ENCODE measurements at places on chromosomes 5 and 9. TPM values are rescaled to one million over a fixed set of nuclear protein-coding genes. Genes with fewer than 3 reads are reported as not detected.
A peak's percentile ranks its signal among the peaks of the same experiment; 100 is the strongest.

GRCh38 chr5:112996830-112997374 lies 20.3 kb downstream of the DCP2 start:
- DNase-seq, result no peak

DNA sequence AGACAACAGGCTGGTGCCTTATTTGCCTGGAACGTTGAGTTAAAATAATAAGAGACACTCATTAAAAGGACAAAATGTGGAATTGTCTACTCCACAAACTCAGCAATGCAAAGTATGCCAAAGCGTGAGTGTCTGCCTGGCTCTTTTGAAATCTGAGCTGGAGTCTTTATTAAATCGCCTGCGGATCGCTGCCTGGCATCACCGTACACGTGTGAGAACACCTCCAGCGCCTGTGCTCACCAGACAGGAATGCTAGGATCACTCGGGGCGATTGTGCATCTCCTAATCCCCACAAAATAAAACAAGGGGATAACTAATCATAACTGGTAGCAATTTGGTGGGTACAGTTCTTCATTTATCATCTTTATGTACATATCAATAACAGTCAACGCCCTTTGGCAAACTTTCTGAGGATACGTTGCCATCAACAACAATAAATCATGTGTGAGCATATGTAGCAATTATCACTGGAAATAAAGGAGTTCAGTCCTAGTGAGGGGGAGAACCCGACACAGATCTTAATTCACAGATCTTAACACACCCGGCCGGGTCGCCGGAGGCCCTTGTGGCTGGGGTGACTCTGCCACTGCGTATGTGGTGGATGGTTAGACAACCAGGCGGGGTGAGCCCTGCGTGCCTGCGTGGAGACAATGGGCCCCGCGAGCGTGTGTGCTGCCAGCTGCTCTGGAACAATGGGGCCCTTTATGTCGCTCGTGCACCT lies 284.9 kb upstream of the IRX1 start:
- DNase-seq, result no peak

- DNase-seq, result peak; percentile 74
These were observed 16.5 kb downstream of the GRXCR2 start for GRCh38 chr5:145856285-145856818.

DNA sequence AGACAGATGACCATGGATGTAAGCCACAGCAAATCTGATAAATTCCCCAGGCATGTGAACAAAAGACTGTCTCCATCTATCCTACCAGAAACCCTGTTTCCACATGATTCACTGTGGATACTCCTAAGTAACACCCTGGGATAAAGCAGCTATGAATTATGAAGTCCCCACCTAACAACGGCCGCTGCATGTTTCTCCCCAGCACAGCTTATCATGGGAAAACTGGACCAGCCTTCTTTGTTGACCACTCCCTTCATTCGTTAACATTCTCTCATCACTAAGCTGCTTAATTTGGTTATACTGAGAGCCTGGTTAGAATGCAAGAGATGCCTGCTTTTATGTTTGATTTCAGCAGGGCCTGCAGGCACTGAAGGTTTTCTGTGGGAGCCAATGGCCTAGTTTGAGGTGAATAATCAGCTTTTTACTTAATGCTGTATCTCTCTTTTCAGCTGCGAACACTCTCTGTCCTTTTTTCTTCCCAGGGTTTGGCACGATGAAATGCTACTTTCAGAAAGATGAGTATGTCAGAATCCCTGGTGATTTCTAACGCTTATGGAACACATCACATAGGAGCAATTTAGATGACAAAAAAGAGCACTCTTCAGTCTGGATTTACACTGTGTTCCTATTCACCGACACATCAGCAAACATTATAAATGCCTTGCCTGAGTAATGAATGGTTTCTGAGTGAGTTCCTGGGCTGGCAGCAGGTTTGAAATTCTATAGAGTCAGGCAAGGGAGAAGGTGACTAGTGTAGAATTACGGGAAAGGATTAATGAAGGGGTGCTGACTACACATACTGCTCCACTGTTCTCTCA lies 318.4 kb upstream of the ZNF608 start:
- no peak for DNase-seq

GRCh38 chr9:19914044-19914443 lies 125.2 kb upstream of the SLC24A2 start:
- no peak for DNase-seq

DNA sequence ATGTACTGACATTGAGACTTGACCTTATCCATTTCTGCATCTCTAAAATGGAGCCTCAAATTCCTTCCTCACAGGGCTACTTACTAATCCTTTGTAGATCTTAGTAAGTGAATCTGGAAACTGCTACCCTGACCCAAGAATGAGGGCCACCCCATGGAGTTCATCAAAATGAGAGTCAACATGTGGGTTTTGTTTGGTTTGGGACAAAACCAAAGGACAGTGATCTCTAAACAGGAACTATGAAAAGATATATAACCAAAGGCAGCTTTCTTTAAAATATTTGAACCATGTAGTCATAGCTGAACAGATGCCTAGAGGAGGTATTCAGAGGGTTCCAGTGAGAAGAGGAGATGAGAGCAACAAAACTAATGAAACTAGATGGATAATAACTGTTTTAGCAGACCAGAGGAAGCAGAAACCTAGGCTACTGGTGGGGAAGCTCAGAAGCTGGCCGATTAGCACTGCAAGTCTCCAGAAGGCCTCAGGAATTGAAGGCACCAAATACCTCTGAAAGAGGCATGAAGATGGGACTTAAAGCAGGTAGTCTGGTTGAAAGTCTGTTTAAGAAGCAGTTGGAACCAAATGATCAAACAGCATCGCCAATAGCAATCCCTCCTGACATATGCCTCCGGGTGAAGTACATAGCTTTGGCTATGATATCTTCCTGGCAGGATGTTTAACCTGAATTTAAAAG lies 45.8 kb downstream of the THOC3 start:
- DNase-seq, result peak; percentile 93

DNA sequence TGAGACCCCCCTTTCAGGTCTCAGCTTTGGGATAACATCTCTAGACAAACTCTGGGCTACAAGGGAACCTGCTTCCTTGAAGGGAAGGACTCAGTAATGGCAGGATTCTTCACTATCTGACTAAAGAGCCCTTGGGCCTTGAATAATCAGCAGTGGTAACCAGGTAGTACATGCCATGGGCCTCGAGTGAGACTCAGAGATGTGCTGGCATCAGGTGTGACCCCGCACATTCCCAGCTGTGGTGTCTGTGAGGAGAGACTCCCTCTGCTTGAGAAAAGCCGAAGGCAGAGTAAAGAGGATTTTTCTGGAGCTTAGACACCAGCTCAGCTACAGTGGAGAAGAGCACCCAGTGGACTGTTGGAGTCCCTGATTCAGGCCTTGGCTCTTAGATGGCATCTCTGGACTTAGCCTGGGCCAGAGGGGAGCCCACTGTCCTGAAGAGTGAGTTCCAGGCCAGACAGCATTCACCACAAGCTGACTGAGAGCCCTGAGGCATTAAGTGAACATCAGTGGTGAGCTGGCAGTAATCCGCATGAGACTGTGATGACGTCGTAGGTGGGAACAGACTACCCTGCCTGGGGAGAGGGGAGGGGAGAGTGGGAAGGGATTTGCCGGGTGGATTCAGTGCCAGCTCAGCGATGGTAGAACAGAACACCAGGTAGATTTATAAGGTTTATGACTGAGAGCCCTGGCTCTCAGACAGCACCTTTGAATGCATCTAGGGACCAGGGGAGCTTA lies 5.3 kb upstream of the ZNF782 start:
- peak; percentile 75 for DNase-seq

DNA sequence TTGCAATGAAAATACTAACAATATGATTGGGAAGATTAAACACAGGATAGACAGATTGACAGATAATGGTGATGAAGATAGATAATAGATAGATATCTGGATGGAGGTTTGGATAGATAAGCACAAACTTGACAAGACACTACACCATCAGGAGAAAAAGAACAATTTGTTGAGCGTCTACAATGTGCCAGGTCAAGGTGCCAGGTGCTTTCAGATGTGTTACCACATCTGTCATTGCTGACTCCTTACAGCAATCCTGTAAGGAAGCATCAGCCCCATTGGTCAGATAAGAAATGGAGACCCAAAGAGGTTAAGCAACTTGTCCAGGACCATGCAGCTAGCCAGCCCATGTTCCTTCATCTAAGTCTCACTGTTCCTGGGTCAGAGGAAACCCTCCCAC lies 1.6 kb upstream of the GABRP start:
- no peak for DNase-seq

DNA sequence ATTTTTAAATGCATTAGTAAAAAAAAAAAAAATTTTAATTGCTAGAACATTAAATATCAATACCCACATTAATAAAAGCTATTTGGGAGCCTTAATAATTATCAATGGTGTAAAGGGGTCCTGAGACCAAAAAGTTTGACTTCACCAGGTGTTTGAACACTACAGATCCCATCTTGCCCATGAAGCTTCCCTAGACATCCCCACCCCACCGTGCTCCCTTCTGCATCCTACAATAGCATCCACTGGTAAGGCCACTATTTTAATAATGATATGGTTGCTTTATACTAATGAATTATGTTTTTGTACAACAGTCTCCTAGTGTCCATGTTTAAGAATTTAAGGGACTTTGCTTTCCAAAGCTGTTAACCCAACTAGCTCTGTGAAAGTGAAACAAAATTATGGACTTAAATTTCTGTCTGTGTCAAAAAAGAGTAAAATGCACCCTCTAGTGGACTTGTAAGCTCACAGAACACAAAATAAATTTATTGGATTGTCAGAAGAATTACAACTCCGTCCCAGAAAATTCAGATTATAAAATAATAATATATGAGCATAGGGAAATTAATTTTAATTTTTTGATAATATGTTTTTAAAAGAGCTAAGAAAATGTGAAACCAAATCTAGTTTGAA lies 76.0 kb downstream of the ARL15 start:
- peak; percentile 67 for DNase-seq

- no peak for DNase-seq
These were observed 25.4 kb upstream of the SARDH start for GRCh38 chr9:133763272-133764183.

- no peak for DNase-seq
These were observed 112.0 kb upstream of the FBXL7 start for GRCh38 chr5:15387931-15388524.

DNA sequence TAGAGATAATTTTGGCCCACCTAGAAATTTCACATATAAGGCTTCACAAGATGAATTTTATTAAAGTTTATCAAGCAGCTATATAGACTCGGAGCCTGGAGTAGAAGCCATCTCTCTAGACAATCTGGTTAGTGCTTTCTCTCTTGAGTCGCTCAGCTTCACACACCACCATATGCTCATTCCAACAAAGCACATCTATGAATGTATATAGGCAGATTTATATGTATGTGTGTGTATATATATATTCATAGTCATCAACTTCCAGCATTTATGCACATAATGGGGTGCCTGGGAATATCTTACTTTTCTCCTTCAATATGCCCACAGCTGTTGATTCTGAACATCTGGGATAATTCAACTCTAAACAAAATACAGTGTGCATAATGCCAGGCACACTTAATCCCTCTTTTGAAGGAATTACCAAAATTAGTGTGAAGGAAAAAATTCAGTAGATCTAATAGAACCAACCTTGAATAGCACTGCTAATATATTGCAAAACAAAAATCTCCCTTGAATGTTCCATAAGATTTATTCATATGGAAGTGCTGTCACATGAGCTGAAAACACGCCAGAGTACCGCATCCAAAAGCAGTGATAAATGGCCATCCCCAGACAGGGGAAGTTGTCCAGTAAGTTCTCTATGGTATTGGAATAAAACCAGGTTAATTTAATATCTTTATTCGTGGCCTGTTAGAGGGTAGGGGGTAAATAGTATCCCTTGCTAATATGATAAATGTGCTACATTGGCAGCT lies 56.0 kb upstream of the MOCS2 start:
- no peak for DNase-seq

GRCh38 chr5:164951570-164951969 lies 1446.2 kb downstream of the MAT2B start:
- DNase-seq, result no peak

GRCh38 chr9:131635285-131635684 lies 90.0 kb downstream of the PRRT1B start:
- DNase-seq, result peak; percentile 98

GRCh38 chr9:131616983-131617604 lies 71.8 kb downstream of the PRRT1B start:
- peak; percentile 52 for DNase-seq

GRCh38 chr5:109691996-109692395 lies 2.3 kb downstream of the MAN2A1 start:
- DNase-seq, result peak; percentile 57

Gene CAVIN4
- total RNA-seq, result 1.3 TPM

Gene FBN2
- 81.6 TPM for total RNA-seq

Gene SLC4A9
- not detected for total RNA-seq

Gene TRIM14
- total RNA-seq, result 13.4 TPM

All from fibroblast of villous mesenchyme (primary cell).